Stimulated activated CD8-positive, alpha-beta memory T cell treated with anti-CD3 and anti-CD28 coated beads, Interleukin-7, amount 100 ng/mL, for 1 hour (primary cell): ENCODE measurements at places on chromosomes 5 and 9.

- DNase-seq: no peak
Measured at GRCh38 chr5:56494300-56494731, 261.2 kb upstream of the ANKRD55 start.

DNA sequence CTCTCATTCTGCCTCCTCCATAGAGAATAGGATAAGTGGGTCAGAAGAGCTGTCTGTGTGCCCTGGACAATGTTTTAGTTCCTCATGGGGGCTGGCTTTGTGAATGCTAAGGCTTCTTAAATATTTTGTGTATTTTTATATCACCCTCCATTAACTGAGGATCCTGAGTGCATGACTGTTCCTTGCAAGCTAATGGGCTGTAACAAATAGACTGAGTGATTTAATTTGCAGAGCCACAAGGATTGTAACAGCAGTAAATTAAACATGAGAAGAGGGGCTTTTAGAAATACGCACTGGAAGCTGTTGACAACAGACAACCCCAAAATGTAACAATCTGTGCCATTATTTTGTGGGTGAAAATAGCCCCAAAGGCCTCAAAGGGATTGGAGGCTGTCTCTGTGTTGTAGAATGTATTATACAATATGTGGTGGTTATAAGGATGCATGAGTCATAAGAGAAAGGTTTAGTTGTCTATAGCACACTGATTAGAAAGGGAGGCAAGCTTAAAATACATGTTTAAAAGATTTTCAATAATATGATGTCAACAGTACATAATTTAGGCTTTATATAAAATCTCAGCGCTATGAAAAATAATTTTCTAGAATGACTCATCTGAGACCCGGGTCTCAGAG, 152.7 kb upstream of the ACTBL2 start:
- DNase-seq: no peak

GRCh38 chr9:112032009-112032408, 135.4 kb downstream of the UGCG start:
- DNase-seq: no peak

DNA sequence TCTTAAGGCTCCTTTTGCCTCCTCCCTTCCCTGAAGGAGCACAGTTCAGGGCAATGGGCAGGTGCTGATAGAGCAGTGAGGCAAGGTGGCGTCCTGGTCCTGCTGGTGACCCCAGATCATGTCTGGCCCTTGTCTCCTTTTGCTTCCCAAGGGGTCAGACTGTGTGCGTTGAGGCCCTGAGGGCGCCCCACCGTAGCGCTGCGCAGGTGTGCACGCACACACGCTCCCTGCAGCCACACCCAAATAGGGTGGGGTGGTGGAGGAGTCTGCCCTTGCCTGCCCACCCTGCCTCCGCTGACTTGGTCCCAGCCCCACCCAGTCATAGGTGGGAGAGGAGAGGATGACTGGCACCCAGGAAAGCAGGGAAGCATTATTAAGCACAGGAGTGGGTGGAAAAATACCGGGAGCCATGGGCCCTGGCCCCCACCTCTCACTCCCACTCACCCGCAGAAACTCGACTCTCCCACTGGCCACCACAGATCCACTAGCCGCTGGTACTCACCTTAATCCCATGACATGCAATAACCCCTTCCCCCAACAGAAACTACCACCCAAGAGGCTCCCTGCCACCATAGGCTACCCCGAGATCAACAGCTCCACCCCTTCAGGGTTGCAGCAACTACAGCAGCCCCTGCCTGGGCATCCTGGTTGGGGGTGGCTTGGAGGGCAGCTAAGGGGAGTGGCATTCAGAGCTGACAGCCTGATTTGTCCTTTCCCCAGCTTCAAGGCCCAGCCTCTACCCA, 16.7 kb downstream of the PDLIM4 start:
- no peak for DNase-seq

DNA sequence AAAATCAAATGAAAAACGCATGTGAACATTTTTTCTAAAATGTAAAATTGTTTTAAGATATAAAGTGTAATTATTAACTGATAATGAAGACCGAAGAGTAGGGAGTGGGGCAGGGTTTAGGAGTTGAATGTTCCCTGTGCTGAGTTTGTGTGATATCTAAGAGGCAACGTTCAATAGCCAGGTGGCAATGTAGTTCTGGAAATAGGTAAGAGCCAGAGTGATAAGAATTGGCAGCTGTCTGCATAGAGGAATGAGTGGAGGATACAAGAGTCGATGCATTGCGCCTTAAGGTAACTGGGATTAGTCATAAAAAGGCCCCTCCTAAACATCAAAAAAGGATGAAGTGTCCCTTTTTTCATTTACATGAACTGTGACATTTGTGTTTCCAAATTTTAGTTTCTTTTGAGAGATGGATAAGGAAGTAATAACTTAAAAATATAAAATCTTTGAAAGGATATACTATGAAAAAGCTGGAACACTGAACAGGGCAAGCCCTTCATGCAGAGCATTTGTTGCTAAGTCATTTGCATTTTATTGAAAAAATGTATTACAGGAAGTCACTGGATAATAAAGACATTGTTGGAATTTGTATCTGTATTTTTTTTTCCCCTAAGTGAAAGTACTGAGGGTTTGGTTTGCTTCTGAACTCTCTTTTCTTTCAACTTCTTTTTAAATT, 659.3 kb downstream of the ACTL7B start:
- DNase-seq: no peak

- no peak for DNase-seq
Measured at GRCh38 chr5:150256410-150257064, 33.0 kb downstream of the CAMK2A start.

DNA sequence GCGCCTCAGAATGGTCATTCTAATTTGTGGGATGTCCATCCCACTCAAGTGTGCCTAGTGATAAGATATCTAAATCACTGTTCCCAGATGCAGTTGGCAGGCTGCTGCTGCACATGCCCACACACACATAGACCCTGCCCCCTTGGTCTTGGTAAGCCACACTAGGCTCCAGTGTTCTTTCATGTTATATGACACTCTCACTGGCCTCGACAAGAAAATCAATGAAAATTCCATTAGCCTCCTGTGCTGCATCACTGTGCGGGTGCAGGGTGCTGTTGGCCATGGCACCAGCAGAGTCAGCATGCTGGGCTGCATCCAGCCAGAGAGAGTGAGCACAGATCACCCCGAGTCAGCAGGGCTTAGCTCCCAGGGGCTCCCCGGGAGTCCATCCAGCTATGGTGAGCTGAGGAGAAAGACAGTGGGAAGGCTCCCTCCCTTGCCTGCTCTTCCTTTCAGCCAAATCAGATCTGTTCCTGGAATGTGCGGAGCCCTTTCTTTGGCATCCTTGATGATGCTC, 59.9 kb downstream of the ABLIM3 start:
- DNase-seq: no peak

DNA sequence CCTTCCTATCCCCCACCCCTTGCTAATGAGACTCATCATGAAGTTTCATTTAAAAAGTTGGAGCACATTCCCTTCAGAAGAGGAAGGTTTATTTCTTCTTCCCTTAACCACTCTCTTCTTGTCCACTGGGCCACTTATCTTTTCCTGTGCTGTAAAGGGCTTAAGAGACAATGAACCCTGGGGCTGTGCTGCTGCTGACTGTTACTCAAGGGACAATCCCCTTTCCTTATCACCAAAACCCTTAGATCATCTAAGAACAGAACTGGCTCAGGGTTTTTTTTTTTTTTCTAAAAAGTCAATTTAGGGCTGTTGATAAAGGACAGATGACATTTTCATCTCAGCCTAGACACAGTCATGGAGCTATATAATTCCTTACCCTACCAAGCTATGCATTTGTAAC, 29.6 kb downstream of the CAPSL start:
- DNase-seq: no peak

DNA sequence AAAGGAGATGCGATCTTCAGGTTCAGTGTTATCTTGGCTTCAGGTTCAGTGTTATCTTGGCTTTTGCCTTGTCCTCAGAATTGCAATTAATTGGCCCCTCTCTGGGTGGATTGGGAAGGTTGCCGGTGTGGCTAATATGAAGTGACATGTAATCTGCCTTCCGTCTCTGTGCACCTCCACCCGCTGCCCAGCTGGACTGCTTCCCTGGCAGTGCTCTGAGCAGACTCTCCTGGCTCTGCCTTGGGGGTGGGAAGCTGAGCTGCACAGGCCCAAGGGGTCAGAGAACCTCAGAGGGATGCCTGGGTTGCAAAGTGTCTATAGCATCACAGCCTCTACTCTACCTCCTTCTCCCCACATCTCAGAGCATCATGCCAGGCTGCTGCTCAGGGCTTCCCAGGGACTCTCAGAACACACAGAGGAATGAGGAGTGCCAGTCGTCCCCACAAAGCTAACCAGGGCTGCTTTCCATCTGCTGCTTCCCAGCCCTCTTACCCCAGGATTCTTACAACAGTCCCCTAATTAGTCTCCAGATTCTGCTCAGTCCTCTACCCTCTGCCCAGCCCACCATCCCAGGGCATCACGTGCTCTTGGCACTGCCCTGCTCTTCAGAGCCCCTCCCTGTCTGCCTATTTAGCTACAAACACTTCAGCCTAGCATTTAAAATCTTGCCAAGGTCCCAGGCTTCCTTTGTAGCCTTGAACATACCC, 54.4 kb upstream of the AFAP1L1 start:
- DNase-seq: no peak

GRCh38 chr5:56172241-56172640, 60.9 kb downstream of the ANKRD55 start:
- no peak for DNase-seq

DNA sequence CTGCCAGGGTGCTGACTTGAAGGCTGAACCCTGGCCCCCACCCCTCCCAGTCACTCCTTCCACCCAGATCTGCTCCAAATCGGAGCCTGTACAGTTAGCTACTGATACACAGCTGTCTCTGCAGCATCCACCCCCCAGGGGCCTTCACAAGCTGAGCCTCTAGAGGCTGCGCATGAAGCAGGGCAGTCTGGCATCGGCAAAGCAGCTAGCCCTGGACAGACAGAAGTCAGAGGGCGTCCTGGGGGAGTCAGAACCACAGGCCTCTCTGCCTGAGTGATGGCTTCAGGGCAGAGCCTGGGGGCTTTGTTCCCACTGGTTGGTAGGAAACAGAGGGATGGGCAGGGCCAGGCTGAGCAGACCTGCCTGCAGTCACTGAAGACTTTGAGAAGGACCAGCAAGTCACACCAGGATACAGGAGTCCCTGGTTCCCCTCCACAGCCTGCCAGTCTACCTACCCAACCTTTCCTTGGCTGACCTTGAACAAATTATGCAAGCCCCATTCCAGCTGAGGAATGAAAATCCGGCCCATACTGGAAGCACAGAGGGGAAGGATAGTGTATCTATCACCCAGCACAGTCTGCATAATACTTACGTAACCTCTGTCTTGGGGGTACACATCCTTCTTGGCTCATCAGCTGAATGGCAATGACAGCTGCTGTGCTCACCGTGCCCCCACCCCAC, 8.8 kb downstream of the VDAC1 start:
- DNase-seq: no peak

- DNase-seq: no peak
Measured at GRCh38 chr9:69193685-69194032, 19.6 kb downstream of the TJP2 start.

- no peak for DNase-seq
Measured at GRCh38 chr9:107749787-107750444, 260.3 kb upstream of the KLF4 start.

DNA sequence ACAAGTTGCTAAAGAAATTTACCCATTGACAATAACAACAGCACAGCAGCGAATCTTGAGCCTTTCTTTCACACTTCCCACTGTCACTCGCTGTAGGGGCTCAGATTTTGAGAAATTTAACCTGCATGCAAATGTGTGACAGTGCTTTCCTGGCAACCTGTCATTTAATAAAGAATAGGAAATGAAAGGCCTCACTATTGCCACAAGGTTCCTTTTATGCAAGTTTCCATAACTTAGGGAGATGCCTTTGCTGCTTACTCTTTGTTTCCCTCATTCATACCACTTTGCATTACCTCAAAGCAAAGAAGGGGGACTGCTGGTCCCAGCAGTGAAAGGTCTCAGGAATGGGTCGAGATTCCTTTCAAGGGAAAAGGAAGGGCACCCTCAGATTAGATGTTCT, 49.5 kb downstream of the PTCD2 start:
- no peak for DNase-seq

GRCh38 chr5:33340195-33340594, 100.6 kb upstream of the TARS1 start:
- DNase-seq: no peak

DNA sequence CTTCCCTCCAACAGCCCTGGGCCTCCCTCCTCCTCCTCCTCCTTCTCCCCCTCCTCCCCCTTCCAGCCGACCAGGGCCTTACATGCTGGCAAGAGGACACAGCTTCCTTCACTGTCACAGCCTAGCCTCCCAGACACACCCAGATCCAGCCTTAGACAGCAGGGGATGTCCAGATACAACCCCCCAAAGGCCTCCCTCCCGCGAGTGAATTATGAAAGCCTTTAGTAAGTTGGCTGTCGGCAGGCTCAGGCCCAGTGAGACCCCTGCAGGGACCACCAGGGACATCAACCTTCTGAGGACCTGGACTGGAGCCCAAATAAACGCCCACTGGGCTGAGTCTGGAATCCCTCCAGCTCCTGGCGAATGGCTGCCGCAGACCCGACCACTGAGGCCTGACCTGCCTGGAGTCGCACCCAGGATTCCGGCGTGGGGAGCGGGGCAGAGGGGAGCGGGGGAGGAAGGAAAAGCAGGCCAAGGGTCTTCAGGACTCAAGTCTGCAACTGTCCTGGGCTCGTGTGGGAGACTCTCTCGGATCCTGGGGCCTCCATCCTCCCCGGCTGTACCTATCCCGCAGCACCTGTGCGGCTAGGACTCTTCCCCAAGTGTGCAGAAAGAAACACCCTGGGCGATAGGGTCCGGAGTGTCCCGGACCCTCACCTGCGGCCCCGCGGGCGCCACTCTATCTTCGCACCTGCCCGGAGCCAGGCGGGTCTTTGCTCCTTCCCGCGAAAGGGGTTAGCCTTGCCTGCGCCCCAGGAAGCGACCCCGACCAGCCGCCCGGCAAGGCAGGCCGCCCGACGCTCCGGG, 705 bp downstream of the SEPTIN8 start:
- no peak for DNase-seq

GRCh38 chr5:403995-404394, 39.0 kb upstream of the EXOC3 start:
- no peak for DNase-seq

DNA sequence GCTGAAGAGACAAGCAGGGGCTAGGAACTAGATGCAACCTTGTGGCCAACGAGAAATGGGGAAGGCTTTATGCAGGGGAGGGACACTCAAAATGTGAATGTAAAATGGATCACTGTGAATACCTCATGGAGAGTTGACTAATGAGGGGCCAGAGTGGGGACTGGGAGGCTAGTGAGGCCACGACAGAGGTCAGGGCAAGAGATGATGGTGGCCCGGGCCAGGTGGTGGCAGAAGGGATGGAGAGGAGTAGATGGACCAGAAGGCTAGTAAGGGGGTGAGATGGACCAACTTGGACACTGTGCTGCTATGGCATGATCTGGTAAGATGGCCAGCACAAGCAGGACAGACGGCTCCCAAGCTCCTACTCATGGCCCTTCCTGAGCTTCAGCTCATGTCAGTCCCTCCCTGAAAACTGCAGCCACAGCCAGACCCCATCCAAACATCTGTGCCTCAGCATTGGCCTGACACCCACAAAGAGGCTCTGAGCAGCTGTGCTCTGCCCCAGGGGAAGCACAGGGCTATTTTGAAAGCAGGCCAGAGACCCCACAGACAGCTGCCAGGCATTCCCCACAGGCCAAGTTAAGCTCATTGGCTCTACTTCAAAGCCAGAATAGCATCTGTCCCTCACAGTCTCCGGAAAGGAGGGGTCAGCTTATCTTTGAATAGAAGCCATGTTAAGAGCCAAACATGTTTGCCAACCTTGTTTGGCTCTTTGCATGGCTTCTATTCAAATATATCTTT, 22.1 kb downstream of the P4HA2 start:
- DNase-seq: no peak
